ENCODE measurements at places on chromosomes 5 and 9.

- peak overlapping the region; percentile 96 for H3K27ac ChIP-seq
- H3K4me3 ChIP-seq = peak overlapping the region; percentile 93
- peaks cover 39% of the 10 kb centered on the region for H3K4me1 ChIP-seq
Measured at GRCh38 chr9:4661611-4662010, 483 bp upstream of the PLPP6 start.

GRCh38 chr5:42974536-42974935 lies 65.6 kb downstream of the ANXA2R start:
- H3K4me3 ChIP-seq = no peak overlapping the region
- DNase-seq = no peak
- H3K36me3 ChIP-seq = no peaks in the 10 kb centered on the region
- no peaks in the 10 kb centered on the region for H3K27me3 ChIP-seq
- H3K4me1 ChIP-seq = no peaks in the 10 kb centered on the region
- H3K27ac ChIP-seq = no peak overlapping the region

DNA sequence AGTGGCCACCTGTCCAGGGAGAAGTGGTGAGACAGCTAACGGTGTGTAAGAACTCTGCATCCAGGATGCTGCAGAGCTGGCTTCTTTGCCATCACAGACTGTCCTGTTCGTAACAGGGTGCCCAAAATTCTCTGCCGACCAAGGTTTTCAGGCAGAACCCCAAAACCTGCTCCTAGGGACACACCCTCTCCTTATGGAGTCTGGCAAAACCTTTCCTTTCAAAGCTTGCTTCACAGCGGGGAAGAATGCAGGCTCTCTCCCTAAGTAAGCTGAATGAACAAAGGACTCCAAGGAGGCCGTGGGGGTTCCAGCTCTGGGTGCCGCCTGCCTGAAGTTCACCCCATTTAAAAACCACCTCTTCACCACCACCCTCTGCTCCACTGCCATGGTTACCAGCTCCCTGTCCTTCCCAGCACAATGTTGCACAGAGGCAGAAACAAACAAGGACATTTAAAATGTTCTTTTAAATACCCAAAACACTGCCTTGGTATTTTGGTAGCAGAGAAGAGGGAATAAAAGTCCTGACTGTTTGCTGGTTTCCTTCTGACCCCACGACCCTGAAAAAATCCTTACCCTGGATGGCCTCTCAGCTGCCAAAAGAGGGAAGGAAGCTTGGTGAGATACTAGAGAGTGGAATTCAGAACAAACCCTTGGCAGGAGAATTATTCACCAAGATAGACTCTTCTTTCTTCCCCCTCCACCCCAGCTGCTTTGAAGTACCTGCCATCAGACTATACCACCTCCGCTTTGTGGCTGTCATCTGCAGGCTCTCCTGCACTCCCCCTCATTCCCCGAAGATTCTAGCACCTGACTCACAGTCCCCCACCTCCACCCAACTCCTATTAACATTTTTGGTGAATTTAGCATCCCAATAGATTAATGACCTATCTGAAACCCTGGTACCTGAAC lies 7.1 kb upstream of the KLF9 start:
- H3K4me1 ChIP-seq = peaks cover 18% of the 10 kb centered on the region
- H3K27ac ChIP-seq = peak overlapping the region; percentile 99
- no peak overlapping the region for H3K4me3 ChIP-seq
- no peaks in the 10 kb centered on the region for H3K27me3 ChIP-seq

DNA sequence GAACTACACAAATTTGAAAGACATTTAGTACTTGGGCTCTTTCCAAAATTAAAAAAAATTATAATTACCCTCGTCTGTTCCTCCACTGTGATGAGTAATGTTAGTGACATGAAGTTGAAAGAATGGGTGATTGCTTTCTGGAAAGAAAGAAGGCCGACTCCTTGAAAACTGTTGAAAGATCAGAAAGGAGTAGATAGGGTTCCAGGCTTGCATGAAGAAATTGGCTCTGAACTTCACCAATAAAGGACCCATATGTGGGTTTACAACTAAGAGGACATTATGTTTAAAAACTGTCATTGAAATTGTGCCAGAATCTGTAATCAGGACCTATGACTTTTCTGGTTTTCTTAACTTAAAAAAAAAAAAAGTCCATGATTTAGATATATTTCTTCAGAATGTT lies 20.7 kb upstream of the MOCS2 start:
- no peaks in the 10 kb centered on the region for H3K36me3 ChIP-seq
- H3K27me3 ChIP-seq = no peaks in the 10 kb centered on the region
- DNase-seq = no peak

DNA sequence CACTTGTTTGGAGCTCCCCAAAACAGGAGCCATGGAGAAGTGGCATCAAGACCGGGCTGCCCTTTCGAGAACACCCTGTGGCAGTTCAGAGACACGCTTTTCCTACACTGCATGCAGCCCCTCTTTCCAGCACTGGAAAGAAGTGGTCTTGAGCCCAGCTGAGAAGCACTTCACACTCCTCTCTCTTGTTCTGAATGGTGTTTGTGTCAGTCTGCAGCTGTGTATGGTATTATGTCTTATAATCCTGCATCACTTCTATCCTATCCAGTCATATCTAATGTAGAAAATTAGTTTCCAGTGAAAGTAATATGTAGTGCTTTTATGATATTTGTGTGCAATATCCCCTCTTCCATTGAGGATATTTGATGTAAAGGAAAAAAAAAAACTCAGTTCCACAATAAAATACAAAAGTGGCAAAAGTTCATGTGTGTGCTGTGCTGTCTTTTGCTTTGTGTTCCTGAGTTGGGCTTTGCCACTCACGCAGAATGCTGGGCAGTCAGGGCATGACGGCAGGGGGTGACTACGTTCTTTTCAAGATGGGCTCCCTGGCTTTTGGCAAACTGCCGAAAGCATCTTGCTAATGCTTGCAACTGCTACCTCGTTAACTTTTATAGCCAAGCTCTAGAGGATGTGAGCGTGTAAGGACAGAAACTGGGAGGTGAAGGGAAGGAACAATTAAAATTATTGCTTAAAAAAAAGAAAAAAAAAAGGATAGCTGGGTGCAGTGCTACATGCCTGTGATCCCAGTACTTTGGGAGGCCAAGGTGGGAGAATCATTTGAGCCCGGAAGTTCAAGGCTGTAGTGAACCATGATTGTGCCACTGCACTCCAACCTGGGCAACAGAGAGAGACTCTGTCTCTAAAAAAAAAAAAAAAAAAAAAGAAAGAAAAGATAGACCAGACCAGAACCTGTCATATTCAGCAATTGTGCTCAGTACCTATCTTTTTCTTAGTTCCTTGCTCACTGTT lies 102.2 kb downstream of the MAP1B start:
- H3K4me1 ChIP-seq = no peaks in the 10 kb centered on the region
- H3K27me3 ChIP-seq = no peaks in the 10 kb centered on the region
- peak; percentile 27 for DNase-seq
- H3K27ac ChIP-seq = no peak overlapping the region
- no peaks in the 10 kb centered on the region for H3K36me3 ChIP-seq

GRCh38 chr5:6719417-6719816 lies 6.2 kb downstream of the TENT4A start:
- H3K4me3 ChIP-seq = no peak overlapping the region
- no peak overlapping the region for H3K27ac ChIP-seq
- no peaks in the 10 kb centered on the region for H3K27me3 ChIP-seq
- no peaks in the 10 kb centered on the region for H3K36me3 ChIP-seq

DNA sequence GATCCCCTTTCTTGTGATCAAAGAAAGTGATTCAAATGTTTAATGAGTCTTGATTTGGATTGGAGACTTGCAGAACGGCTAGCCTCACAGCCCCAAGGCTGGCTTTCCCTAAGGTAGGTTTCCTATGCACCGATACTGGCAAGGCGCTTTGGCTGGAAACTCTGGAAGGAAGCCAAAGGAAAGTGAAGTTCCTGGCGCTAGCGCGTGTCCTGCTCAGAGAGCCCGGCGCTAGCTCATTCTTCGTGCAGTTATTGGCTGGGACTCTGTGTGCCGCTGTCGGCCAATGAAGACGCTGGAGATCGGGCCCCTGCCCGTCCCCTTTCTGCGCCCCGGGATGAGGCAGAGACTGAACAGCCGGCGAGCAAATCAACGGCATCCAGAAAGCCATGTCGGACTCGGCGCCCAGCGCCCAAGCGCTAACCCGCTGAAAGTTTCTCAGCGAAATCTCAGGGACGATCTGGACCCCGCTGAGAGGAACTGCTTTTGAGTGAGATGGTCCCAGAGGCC lies at the start of gene PCDHGC3:
Gene PCDHGC3 (plus strand): TSS at position 342 of the 507 bp plus-strand sequence. CDS start 151 bp downstream, at position 493.
- peak; percentile 93 for DNase-seq
- H3K27me3 ChIP-seq = no peaks in the 10 kb centered on the region
- H3K36me3 ChIP-seq = no peaks in the 10 kb centered on the region
- peak within 1 kb of the TSS; percentile 47 for H3K4me3 ChIP-seq
- peak within 1 kb of the TSS; percentile 84 for H3K27ac ChIP-seq
- H3K4me1 ChIP-seq = peaks cover 5% of the 10 kb centered on the region

DNA sequence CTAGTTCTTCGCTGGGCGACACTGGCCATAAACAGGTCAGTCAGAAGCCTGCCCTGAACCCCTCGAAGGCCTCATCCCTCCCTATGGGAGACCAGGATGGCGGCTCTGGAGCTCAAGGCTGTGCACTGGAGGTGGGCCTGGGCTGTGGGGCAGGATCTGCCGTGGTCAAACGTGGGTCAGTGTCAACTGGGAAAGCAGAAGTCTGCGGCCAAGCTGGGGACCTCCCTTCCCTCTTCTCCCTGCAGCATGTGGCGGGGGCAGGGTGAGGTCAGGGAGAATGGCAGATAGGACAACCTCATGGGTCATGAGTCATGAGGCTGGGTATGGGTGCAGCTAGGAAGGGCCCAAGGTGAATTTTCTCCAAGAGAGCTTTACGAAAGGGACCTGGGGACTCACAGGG lies 132.9 kb downstream of the RXRA start:
- H3K4me1 ChIP-seq = peaks cover 30% of the 10 kb centered on the region
- no peak for DNase-seq
- no peak overlapping the region for H3K4me3 ChIP-seq
- H3K36me3 ChIP-seq = no peaks in the 10 kb centered on the region
- no peaks in the 10 kb centered on the region for H3K27me3 ChIP-seq
- H3K27ac ChIP-seq = peak overlapping the region; percentile 98

GRCh38 chr5:126780165-126780827 lies 3.4 kb downstream of the LMNB1 start:
- no peak overlapping the region for H3K4me3 ChIP-seq
- no peak overlapping the region for H3K27ac ChIP-seq
- no peaks in the 10 kb centered on the region for H3K36me3 ChIP-seq

DNA sequence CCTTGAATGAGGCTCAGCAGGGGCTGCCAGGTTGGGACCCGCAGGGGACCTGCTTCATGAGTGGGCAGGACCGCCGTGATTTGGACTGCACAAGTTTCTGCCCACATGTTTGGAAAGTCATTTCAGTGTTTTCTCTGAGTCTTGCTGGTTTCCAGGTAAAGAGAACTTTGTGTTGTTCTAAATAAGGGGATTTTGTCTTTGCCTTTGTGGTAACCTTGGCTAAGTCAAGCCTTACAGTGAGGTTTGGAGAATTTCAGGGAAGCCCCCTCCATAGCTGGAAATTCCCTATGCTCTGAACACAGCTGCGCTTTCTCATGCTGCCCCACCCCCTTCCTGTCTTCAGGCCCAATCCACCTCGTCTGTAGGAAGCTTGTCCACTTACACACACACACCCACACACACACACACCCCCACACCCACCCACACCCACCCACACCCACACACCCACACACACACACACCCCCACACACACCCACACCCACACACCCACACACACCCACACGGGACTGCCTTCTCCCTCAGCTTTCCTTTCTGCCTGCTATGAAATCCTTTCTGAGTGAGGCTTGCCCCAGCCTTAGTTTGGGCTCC lies 270.1 kb downstream of the HSPA4 start:
- no peak for DNase-seq
- no peaks in the 10 kb centered on the region for H3K4me1 ChIP-seq
- no peak overlapping the region for H3K4me3 ChIP-seq

DNA sequence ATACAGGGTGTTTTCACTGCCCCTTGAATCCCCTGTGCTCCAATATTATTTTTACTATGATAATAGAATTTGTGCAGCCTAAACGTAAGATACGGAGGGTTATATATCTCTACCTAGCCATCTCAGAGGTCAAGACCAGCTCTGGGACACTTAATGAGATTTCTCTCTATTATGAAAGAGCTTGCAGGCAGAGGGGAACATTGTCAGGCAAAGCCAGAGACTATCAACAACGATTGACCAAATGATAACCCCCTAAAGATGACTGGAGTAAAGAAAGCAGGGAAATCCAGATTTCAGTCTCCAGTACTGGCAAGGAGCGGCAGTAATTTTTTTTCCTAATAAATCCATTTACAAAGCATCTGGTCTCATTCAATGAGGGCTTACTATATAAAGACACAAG lies 59.8 kb upstream of the LPAR1 start:
- H3K27ac ChIP-seq = no peak overlapping the region
- no peaks in the 10 kb centered on the region for H3K36me3 ChIP-seq
- H3K27me3 ChIP-seq = peaks cover 7% of the 10 kb centered on the region
- no peak overlapping the region for H3K4me3 ChIP-seq
- H3K4me1 ChIP-seq = peaks cover 4% of the 10 kb centered on the region

DNA sequence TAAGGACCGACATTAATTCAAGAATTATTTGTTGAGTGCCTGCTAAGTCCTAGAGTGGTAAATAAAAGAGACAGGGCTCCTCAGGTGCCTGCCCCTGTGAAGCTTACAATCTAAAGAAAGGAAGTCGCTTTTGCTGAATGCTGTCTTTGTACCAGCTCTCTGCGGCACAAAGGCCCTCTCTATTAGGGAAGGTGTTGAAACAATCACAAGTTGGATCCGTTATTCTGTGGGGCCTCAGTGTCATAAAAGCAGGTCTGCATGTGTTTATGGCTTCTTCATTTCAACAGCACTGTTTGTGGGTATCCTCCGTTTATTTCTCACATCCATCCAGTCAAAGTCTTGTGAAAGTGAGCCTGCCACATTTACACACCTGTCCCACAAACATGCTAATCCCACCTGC lies 7.0 kb upstream of the MVB12B start:
- H3K27ac ChIP-seq = no peak overlapping the region
- H3K36me3 ChIP-seq = no peaks in the 10 kb centered on the region
- H3K4me1 ChIP-seq = no peaks in the 10 kb centered on the region
- DNase-seq = no peak
- H3K27me3 ChIP-seq = no peaks in the 10 kb centered on the region

All from hepatocyte (in vitro differentiated cells).